ENCODE measurements at places on chromosomes 5 and 9.

GRCh38 chr5:157820593-157821252, 38.2 kb downstream of the CLINT1 start:
- no peak for DNase-seq

- no peak for DNase-seq
Measured at GRCh38 chr9:123453831-123454321, 97.9 kb downstream of the CRB2 start.

- no peak for DNase-seq
Measured at GRCh38 chr5:86463339-86463738, 154.4 kb upstream of the COX7C start.

GRCh38 chr5:100860407-100860806, 42.7 kb downstream of the ST8SIA4 start:
- no peak for DNase-seq

- DNase-seq = no peak
Measured at GRCh38 chr9:123033864-123034601, 566 bp downstream of the GPR21 start.

DNA sequence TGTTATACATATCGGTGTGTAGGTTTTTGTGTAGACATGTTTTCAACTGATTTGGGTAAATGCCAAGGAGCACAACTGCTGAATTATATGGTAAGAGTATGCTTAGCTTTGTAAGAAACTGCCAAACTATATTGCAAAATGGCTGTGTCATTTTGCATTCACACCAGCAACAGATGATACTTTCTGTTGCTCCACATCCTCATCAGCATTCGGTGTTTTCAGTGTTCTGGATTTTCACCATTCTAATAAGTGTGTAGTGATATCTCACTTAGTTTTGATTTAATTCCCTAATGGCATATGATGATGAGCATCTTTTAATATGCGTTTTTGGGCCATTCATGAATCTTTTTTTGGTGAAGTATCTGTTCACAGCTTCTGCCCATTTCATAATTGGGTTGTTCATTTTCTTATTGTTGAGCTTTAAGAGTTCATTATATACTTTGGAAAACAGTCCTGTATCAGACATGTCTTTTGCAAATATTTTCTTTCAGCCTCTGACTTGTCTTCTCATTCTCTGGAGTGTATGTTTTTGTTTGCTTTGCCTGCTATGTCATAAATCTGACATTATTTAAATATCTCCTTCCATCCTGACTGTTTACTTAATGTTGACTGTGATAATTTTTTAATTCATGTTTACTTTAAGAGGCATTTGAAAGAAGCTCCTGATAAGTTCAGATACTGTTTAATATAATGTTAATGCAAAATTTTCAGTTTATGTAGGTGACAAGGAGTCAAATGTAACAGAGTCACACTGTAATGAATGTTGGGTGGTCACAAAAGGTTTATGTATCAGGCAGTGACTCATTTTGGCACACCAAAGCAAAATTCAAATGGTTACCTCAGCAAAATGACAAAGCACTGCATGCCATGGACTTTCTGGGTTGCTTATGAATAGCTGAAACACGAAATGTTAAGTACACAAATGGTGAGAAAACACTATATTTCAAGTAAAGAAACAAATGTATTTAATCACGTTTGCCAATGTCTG, 181.1 kb upstream of the DAB2 start:
- DNase-seq = no peak

GRCh38 chr9:76221423-76221822, 172.8 kb downstream of the RFK start:
- DNase-seq = no peak

GRCh38 chr5:56745864-56746263, 69.5 kb upstream of the MAP3K1 start:
- DNase-seq = no peak

DNA sequence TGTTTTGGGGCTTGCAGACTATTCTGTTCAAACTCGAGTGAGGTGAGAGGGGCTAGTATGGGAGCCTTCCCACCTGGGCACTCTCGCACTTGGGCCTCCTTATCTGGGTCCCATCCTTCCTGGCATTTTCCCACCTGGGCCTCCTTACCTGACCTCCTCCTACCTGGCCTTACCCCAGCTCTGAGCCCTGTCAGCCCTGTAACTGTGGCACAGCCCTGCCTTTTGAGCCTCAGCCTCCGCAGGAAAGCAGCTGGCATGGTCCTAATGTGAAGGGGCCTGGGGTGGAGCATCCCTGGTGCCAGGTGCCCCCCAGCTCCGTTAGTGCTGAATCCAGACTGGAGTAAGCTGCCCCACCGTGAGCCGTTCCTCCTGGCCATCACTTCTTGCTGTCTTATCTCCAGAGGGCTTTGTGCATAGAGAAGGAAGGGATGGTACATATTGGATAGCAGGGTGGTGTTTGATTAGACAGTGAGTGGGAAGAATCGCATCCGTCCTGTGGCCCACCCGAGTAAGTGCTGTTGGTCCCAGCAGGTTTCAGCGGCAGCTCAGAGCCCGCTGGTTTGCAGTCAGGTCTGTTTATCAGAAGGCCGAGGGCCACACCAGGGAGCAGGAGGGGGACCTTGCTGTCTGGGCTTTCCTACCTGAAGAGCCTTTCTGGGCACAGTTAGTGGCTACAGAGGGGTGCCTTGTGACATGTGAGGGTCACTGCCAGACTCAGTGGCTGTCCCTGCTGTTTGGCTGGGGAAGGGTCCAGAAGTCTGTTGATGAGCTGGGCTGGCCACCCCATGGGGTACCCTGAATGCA, 76.5 kb downstream of the WNK2 start:
- DNase-seq = no peak

DNA sequence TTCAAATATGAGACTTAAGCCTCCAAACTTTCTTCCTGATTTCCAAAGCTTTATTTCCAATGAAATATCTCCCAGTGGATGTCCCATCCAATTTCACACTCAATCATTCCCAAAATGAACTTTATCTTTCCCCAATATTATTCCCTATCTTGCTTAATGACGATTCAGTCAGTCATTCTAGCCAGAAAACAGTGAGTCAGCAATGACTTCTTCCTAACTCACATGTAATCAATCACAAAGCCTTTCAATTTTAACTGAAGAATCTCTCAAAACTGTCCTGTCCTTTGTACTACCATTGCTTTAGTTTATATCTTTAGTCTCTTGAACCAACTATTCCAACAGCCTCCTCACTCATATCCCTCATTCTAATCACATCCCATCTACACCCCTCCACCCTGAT, 34.9 kb downstream of the NSA2 start:
- DNase-seq = no peak

GRCh38 chr9:75918154-75918553, 27.7 kb downstream of the PCSK5 start:
- no peak for DNase-seq

GRCh38 chr9:89841456-89841855, 236.6 kb downstream of the GADD45G start:
- DNase-seq = no peak

- DNase-seq = no peak
Measured at GRCh38 chr5:40720069-40720468, 35.7 kb downstream of the TTC33 start.

DNA sequence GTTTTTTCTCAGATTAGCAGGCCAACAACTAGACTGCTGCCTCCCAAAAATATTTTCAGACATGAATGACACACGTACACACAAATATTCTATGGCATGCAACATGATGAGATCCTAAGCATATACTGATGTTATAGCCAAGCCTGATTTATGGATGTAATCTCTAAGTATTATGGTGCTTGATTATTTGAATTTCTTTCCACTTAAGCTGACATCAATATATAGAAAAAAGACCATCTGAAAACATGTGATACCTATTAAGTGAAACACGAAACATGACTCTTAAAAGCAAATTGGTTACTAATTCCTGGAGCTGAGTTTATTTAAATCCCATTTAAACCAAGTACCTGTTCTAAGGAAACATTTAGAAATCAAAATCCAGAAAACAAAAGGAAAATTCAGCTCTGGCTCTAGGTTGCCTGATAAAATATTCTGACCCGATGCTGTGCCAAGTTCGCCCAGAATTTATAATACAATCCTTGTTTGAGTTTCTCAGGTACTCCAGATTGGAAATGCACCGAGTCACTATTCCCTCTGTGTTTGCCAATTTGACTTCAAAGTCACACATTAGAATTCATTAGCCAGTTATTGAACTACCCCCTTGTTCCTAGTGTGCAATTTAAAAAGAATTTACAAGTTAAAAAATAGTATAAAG, 548.6 kb downstream of the CSNK1G3 start:
- no peak for DNase-seq

DNA sequence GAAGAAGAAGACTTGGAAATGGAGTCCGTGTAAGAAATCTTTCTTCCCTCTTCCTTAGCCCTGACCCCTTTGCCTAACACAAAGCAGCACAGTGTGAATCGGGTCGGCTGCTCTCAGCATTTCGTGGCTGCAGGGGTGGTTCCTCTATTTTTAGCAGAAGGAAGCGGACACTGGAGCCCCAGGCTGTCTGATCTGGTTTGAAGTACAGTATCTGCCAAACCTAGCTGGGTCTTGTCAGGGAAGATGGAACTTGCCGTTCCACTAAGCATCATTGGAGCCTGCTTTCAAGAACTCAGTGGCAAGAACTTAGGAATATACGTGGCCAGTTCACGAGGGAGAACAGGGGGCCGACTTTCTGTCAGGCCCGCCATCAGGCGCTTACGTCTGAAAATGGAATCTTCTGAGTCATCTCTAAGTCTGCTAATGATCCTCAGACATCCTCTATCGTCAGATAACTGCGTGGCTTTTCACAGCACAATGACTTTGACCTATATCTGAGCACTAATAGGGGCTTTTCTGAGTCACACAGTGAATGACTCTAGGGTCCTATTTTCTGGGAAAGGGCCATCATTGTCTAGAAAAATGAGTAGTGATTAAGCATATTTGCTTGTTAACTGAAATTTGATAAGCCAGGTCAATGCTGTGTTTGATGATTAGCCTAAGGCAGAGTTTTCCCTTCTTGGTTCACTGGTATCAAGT, 43.3 kb upstream of the NCS1 start:
- DNase-seq = peak; percentile 37

DNA sequence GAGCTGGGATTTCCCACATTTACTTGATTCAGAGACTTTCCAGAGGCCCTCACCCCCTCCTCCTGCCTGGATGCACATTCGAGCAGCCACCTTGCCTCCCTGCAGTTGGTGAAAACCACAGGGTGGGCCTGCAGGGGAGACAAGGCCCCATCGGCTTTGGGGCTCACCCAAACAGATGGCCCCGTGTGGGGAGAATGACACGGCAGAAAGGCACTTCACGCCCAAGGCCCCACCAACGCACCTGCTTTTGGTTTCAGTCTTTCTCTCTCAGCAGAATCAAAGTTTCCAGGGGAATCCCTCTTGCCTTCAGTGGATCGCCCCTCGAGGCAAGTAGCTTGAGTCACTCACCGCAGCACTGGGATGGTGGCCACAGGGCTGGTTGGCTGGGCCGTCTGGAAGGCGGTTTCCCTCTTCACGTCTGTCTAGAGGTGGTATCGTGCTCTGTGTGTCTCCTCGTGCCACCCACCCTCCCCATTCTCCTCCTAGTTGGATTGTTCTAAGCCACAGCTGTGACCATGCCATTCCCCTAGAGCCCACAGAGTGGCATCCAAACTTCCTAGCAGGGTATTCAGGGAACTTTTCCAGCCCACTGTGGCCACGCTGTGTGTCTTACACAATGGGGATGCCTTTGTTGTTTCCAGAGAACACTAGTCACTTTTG, 31.8 kb downstream of the SEC61B start:
- DNase-seq = no peak

- DNase-seq = no peak
Measured at GRCh38 chr5:165014439-165014838, 1509.0 kb downstream of the MAT2B start.

GRCh38 chr5:149439899-149440542, 60.9 kb upstream of the IL17B start:
- no peak for DNase-seq

GRCh38 chr9:13607481-13608441, 328.3 kb upstream of the MPDZ start:
- no peak for DNase-seq

- DNase-seq = no peak
Measured at GRCh38 chr5:174699131-174699530, 25.3 kb upstream of the MSX2 start.

GRCh38 chr9:130962418-130963316, 23.6 kb upstream of the FIBCD1 start:
- DNase-seq = no peak

DNA sequence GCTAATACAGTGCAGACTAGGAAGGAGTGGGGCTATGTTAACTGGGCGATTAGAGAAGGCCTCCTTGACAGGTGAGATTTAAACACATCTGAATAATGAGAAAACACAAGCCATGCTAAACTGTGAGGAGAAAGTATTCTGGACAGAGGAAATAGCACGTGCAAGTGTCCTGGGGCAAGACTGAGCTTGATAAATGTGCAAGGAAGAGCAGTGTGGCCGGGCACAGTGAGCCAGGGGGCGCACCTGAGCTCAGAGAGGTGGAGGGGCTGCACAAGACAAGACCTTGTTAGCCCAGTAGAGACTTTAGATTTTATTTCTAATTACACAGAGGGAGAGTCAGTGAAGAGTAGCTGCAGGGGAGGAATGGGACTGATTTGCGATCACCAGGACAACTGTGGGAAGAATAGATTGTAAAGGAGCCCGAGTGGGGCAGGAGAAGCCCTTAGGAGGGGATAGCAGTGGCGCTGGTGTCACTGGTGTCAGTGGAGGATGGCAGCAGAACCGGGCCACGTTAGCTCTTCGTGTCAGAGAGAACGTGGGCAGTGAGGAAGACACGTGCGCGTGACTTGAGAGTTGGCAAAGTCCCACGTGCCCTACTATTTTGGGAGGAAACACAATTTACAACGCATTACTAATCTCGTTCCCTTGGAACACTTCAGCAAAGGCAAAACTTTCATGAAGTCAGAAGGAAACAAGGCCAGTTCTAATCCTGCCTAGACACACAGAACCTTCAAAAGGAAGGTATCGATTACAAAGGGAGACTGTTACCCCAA, 17.9 kb upstream of the C5orf47 start:
- no peak for DNase-seq

DNA sequence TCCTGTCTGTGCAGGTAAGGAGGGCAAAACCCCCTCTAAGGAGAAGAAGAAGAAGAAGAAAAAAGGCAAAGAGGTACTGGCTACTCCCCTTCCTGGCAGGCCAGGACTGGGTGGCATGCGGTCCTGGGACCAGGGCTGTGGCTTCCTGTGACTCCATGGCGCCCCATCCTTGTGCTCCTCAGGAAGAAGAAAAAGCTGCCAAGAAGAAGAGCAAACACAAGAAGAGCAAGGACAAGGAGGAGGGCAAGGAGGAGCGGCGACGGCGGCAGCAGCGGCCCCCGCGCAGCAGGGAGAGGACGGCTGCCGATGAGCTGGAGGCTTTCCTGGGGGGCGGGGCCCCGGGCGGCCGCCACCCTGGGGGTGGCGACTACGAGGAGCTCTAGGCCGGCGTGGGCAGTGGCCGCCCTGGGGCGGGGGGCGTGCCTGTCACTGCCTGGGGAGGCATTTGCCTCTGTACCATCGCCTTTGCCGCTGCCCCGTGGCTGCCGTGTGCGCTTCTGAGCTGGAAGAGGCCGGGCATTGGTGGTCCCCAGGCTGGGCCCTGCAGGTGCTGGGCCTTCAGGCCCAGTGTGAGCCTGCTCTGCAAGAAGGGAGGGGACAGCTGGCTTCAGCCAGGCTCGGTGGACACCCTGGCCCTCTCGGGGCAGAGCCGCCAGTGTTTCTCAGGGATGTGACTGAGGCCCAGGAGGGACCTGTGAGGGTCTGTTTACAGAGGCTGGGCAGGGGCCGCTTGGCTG, 2.0 kb upstream of the AJM1 start:
- no peak for DNase-seq

All from activated T-helper 1 cell treated with anti-CD3 and anti-CD28 coated beads, Interleukin-2, amount 50 U/mL, for 16 hours (primary cell).